ENCODE measurements at places on chromosomes 16 and 17. TPM values are rescaled to one million over a fixed set of nuclear protein-coding genes. Genes with fewer than 3 reads are reported as not detected.

The TEKT1 gene
- total RNA-seq, result not detected

The ATP2C2 gene
- total RNA-seq, result not detected

The DLX4 gene
- total RNA-seq, result not detected

The PSME3IP1 gene
- 69.8 TPM for total RNA-seq

All from breast epithelium (tissue), 4 donors.